ENCODE measurements at places on chromosomes 12 and 14. TPM values are rescaled to one million over a fixed set of nuclear protein-coding genes. Genes with fewer than 3 reads are reported as not detected.

The KRT2 gene
- total RNA-seq, result not detected

The INHBE gene
- 10.9 TPM for total RNA-seq

The RPS6KL1 gene
- total RNA-seq, result 0.89 TPM

The RTL1 gene
- not detected for total RNA-seq

The TCL1B gene
- not detected for total RNA-seq

The ATL1 gene
- total RNA-seq, result 3.7 TPM

The KLRB1 gene
- not detected for total RNA-seq

The KRT85 gene
- total RNA-seq, result not detected

The RNASE7 gene
- total RNA-seq, result not detected
